AML-193 (cell line): ENCODE measurements at places on chromosomes 3 and 15.
A peak's percentile ranks its signal among the peaks of the same experiment; 100 is the strongest.

GRCh38 chr3:177571944-177572315 is 374.6 kb upstream of the TBL1XR1 start:
- no peak for DNase-seq

GRCh38 chr3:176514297-176514696 is 683.0 kb downstream of the TBL1XR1 start:
- DNase-seq: peak; percentile 17

GRCh38 chr15:37109168-37109871 is 9.0 kb upstream of the MEIS2 start:
- DNase-seq: no peak

DNA sequence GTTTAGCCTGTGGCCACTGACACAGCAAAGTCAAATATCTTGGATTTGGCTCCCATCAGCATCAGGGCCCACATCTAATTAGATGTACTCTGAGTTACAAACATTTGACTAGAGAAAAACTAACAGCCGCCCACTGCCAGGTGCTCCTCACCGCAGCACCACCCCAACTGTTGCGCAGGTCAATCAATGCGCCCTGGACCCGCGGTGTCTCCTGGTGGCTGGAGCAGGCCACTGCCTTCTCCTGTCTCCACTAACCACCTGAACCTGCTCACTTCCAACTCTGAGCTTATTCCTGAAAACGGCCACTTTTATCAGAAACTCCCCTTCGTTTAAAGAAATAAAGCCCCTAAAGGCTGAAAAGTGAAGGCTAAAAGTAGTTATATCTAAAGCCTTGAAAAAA is 4.3 kb downstream of the RIOX2 start:
- no peak for DNase-seq

DNA sequence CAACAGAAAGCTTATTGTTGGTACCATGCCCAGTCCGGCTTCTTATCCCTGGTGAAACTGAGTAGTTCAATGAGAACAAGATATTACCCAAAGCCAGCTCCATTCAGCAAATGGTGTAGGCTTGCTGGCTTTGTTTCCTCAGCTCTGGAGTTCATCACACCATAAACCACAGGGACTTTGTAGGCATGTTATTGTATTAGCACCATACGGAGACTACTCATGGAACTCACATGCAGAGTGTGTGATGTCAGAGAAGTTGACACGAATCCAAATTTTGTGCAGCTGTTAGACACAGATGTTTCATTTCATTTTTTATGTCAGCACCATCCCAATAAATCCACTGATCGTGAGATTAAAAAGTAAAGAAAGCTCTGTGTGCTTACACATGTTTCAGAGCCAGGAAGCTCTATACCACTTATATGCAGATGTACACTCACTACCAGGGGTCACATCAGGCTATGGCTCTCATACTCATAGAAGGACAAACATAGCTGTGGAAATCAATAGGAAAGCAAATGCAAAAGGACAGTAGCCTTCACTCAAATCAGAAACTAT is 63.4 kb upstream of the LEKR1 start:
- no peak for DNase-seq

- no peak for DNase-seq
Measured at GRCh38 chr15:62649793-62650420, 392.6 kb upstream of the TPM1 start.

GRCh38 chr3:119632829-119633228 is 27.6 kb downstream of the POPDC2 start:
- DNase-seq: no peak

- no peak for DNase-seq
Measured at GRCh38 chr3:55408193-55408826, 78.8 kb downstream of the WNT5A start.

- no peak for DNase-seq
Measured at GRCh38 chr15:81113204-81113657, 20.8 kb upstream of the CFAP161 start.

GRCh38 chr3:169147238-169148008 is 516.1 kb downstream of the MECOM start:
- DNase-seq: no peak

DNA sequence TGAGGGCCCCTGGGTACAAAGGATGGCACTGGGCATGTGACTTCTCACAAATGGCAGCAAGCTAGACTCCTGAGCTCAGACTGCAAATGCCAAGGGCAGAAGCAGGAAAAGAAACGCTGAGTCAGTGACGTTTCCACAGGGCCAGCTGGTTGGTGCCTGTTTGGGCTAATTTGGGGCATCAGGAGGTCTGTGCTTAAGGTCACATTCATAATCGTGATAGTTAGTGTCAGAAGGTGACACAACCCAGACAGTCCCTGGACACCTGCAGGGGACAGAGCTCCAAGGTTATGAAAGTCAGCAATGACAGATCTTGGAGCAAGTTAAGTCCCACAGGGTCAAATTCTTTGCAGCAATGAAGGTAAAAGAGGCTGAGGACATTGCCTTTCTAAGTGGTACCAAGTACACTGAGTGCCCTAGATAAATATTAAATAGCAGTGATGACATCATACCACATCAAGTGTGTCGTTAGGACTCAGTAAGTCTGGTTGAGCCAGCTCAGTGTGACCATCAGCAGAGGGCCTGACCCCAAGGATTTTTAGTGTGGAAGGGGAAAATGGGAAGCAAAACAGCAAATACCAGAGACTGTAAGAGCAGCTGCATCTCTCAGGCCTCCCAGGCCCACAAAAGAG is 556.9 kb upstream of the CFAP20DC start:
- no peak for DNase-seq

- DNase-seq: no peak
Measured at GRCh38 chr15:83278191-83278590, 6.3 kb downstream of the BNC1 start.

DNA sequence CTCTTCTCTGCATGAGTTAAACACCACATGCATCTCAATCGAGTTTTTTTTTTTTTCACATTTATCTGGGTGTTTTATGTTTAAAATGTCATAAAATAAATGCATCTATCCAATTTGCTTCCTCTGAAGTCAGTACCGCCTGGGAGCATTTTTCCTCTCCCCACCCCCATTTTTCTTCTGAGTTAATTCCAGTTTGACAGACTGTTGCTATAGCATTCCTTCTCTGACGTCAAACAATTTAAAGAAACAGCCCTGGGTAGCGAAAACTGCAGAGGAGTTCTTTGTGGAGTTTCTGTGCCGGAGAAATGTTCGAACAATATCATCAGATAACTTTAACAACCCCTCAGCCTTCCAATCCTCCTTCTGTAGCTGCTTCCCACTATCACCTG is 900 bp upstream of the GNB4 start:
- no peak for DNase-seq

GRCh38 chr3:172478116-172478515 is 29.9 kb upstream of the GHSR start:
- DNase-seq: no peak

DNA sequence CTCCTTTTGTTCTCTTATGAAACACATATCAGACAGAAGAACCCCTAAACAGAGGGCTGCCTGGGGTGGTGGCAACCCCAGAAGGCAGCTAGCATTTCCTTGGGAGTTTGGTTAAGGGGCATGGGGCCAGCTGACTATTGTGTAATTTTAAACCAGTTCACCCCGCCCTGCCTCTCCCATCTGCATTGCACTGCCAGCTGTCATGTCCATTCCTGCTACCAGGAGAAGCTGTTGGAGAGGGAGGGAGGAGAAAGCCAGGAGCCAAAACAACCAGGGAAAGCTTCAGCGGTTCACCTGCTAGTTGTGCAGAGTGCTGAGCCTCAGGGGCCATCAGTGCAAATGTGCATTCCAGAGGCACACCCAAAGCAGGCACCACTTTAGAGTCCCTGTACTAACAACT is 47.6 kb upstream of the ATP1B3 start:
- no peak for DNase-seq

GRCh38 chr3:165505657-165506056 is 309.5 kb upstream of the SLITRK3 start:
- DNase-seq: no peak

DNA sequence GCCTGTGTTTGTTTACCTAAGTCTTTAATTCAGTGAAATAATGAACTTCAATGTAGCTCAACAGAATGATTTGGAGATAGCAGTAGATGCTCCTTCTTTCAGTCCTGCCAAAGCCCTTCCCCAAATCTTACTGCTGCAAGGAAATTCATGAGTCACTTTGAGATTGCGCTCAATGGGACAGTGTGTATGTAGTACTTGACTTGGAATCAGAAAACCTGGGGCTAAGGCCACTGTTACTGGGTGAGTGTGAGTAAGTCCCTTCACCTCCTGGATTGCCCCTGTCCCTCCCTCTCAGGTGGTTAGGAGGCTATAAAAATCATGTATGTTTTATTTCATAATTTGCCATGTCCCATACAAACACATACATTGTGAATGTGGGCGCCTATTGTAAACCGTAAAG is 29.9 kb downstream of the ATP13A5 start:
- DNase-seq: no peak

- peak; percentile 40 for DNase-seq
Measured at GRCh38 chr3:178385280-178385952, 150.8 kb upstream of the KCNMB2 start.

DNA sequence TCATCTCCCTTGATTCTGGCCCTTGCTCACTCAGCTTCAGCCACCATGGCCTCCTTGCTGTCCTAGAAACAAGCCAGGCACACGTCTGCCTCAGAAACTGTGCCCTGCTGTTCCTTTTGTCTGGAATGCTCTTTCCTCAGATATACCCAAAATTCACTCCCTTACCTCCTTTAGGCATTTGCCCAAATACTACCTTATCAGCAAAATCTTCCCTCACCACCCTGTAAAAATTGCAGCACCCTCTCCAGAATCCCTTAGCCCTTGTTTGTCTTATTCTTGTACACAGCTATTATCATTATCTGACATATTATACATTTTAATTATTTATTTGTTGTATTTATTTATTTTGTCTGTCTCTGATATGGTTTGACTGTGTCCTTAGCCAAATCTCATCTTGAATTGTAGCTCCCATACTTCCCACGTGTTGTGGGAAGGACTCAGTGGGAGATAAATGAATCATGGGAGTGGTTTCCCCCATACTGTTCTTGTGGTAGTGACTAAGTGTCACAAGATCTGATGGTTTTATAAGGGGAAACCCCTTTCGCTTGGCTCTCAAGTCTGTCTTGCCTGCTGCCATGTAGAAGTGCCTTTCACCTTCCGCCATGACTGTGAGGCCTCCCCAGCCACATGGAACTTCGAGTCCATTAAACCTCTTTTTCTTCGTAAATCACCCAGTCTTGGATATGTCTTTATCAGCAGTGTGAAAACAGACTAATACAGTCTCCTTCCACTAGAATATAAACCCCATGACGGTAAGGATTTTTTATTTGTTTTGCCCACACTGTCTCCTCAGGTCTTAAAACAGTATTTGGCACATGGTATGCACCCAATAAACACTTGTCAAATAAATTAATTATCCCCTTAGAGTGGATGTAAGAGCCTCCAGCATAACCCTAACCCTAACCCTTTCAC is 60.0 kb upstream of the STT3B start:
- DNase-seq: no peak

DNA sequence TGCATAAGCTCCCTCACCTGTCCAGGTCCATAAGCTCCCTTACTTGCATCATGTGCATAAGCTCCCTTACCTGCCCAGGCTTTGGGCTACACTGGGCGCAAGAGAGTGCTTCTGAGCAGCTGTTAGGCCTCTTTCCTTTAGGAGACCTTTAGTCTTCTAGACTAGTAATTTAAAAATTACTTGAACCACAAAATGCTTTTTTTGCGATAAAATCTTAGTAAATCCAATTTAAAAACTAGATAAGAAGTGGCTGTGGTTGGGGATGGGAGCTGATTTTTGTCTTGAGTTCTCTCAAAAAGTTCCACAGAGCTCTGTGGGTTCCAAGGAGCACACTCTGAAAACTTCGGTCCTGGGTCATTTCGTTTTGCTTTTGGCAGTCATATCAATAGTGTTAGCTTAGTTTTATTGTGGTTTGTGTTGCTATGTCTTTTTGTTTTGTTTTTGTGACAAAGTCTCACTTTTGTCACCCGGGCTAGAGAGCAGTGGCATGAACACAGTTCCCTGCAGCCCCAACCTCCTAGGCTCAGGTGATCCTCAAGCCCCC is 6.7 kb downstream of the CEMIP start:
- DNase-seq: no peak

DNA sequence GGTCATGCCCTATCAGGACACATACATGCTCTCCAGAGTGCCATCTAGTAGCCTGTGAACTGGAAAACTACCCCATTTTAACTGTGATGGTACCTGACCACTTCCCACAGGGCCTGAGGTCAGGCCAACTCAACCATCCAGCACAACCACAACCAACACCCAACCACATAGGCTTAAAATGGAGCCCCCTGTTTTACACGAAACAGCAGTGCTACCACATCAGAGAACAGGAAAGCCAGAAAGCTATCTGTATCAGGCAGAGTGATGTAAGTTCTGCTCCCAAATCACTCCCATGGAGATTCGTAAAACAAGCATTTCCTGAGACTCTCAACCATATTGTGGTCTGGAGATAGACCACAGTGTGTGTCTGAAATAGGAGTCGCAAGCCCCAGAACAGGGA is 1017.3 kb upstream of the EPHA6 start:
- DNase-seq: no peak

GRCh38 chr15:39629371-39629770 is 48.5 kb downstream of the THBS1 start:
- no peak for DNase-seq

DNA sequence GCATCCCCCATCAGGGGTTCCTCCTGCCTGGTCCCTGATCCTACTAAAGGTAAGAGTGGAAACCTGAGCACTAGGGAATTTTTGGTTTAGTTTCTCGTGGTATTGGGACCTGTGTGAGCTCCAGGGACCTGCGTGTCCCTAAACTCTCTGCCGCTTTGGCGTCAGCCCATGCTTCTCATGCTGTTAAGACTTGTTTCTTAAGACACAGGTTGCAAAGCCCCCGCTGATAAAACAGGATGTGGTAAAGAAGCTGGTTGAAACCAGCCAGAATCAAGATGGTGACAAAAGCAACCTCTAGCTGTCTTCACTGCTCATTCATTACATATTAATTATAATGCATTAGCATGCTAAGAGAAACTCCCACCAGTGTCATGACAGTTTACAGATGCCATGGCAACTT is 64.6 kb downstream of the LYZL4 start:
- no peak for DNase-seq

DNA sequence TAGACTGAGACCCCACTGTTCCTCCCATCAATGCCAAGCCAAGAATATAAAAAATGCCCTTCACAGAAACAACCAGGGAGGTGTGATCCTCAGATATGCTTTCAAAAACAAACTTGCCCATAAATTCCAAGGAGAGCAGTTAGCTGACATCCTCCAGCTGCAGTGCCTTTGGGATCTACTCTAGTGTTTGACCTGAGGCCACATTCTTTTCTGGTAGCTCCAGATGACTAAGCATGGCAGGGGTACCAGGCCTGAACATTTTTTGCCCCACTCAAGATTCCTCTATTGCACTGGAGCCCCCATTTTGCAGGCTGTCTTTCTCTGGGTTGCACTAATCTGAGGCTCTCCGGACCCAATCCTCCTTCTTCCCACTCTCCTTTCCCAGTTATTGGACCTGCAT is 27.9 kb upstream of the ACP3 start:
- no peak for DNase-seq

DNA sequence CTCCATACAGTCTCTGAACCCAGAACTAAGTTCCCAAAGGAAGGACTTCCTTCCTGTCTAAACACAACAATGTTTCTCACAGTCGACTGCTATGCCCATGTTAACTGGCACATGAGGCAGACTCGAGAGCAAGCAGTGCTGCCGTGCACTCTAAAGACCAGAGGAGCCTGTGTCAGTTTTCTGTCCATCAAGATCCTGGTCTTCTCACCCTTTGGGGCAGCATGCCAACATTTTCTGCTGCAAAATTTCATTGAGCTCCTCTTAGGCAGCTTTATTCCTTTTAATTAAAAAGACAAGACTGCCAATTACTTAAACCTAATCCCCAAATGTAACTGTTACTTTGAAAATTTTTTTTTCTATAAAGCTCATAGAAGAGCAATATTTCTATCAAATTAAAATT is 205.1 kb downstream of the GAP43 start:
- no peak for DNase-seq

GRCh38 chr3:194325424-194326153 is 25.5 kb downstream of the CPN2 start:
- no peak for DNase-seq
